Activated CD4-positive, alpha-beta T cell treated with anti-CD3 and anti-CD28 coated beads for 1 hour (primary cell): ENCODE measurements at places on chromosomes 5 and 9.

DNA sequence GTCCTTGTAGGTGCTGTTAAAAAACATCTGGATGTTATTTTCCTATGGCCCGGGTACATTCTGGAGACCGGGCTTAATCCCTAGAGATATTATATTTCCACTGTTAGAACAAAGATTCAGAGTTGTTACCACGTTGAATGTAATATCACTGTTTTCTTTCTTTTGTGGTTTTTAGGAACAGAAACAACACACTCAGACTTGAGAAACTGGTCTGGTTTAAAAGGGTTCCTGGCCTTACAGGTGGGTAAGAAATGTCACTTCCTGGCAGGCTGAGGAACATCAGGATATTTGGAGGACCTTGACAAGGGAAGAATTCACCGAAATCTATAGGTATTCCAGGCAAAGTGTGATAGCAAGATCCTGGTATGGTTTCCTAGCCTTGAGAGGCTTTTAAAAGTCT, 10.3 kb upstream of the ANXA2R start:
- DNase-seq: no peak

DNA sequence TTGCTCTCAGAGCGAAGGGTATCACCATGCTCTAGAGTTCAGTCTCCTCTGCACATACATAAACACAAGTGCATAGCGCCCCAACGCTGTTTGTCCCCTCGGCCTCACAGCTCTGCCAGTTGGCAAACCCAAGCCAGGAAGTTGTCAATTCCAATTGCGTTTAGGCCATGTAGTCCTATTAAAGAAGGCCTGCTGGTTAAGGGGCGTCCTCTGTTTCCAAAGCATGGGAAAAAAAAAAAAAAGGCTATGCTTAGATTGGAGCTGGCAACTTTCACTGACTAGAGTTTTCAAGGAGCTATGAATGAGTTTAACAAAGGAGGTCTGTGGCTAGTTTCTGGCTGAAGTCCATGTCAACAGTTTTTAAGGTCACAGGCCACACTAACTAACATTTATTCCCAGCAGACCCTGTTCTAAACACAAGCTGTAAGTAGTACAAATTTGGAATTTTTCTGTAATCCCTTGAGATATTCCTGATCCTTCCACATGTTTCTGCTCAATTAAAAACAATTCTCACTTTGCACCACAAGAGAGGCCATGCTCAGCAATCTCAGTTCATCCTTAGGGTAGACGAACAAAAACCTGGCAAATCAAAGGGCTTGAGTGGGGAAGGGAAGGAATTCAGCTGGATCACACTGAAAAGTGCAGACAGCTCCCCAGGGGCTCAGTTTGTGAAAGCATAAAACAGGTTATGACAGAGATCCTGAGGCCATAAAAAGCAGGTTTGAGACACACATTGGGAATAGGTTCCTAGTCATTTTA, 187.7 kb downstream of the DENND1A start:
- no peak for DNase-seq

DNA sequence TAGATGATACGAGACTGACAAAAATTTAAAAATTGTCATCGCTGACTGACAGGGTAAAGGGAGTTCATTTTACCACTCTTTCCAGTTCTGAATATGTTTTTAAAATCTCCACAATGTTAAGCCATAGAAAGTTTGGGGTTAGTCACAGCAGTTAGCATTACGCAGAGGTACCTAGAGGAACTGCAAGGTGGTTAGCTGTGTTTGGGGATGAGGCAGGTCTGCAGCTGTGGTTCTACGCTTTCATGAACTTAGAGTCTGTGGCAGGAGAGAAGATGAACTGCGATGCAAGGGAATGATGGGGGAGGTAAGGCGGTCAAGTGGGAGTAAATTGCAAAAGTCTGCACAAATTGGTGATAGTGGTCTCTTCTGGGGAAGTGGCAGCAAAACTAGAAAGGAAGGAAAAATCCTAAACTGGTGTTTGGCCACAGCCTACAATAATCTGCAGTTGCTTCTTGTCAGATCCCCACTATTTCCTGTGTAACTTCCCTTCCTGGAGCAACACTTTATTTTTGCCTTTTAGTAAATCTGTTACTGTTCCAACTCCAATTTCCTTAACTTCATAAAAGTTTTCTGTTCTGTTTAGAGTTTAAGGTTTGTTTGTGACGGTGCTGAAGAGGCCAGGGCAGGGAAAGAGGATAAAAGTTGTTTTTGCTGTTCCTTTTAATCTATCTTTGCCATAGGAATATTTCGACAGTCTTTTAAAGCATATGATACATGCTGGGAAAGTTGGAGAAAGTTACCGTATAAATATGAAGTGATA, 38.6 kb upstream of the SNX2 start:
- DNase-seq: no peak

- DNase-seq: no peak
Measured at GRCh38 chr5:154385236-154385512, 60.6 kb upstream of the SAP30L start.

DNA sequence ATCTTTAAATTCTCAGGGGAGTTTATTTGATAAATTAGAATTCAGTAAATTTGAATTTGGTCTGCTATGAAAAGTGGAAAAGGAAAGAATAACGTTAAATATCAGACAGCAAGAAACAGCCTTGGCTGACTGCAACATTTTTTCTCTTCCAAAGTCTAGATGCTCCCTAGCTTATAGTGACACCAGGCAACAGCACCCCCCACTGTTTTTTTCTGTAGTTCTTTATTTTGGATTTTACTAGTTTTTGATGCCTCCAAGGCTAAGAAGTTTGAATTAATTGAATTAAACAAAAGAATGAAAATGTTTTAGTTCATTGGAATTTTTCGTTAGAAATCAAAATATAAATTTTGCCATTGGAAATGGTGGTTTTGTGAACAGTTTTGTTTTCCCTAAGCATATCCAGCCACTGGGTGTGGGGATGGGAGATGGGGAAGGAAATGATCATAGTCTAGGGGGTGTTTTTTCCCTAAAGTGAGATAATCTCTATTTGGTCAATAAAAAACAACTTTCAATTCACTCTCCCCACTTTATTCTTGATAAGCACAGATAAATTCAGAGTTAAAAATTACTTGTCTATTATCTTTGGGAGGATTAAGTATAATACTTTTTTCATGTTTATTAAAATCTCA, 199.3 kb upstream of the CD180 start:
- DNase-seq: no peak

GRCh38 chr5:162703914-162704313, 636.3 kb downstream of the GABRG2 start:
- DNase-seq: no peak

DNA sequence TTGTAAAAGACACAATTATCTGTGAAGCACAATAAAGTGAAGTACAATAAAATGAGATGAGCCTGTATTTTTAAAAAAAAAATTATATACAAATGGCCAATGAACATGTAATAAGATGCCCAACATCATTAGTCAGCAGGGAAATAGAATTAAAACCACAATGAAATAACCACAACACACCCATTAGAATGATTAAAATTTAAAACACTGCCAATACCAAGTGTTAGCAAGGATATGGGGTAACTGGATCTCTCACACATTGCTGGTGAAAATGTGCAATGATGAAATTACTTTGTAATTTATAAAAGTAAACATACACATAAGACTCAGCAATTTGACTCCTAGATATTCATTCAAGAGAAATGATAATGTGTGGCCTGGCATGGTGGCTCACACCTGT, 62.8 kb downstream of the SHOC1 start:
- DNase-seq: no peak

GRCh38 chr9:137269231-137269772, 8.2 kb upstream of the TOR4A start:
- no peak for DNase-seq

DNA sequence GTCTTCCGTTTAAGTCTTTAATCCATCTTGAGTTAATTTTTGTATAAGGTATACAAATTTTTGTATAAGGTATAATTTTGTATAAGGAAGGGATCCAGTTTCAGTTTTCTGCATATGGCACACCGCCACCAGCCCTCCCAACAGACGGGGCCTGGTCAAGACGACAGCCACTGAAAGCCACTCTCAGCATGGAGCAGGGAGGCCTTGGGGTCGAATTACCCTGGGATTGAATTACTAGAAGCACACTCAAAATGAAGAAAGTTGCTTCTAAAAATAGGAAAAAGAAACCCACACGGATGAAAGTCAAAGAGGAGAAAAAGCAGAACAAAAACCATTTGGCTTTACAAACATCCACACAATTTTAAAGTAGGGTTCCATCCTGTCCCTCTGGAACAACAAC, 586.2 kb upstream of the ADAMTS16 start:
- no peak for DNase-seq

GRCh38 chr9:83484990-83485389, 53.2 kb downstream of the FRMD3 start:
- no peak for DNase-seq

DNA sequence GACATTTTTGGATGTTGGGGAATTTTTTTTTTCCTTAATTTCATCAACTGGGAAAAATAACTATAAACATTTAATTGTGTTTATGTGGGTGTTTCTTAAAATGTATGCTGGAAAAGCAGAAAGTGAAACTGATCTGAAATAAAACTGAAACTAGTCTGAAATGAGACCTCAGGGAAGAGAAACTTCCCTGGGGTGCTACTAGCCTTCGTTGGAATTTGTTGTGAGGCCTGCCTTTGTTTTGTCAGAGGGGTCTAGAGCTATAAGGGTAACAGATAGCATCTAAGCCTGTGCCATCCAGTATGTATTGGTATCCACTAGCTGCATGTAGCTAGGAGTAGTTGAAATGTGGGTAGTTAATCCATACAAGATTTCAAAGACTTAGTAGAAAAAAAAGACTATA, 10.4 kb downstream of the ZNF618 start:
- DNase-seq: no peak

DNA sequence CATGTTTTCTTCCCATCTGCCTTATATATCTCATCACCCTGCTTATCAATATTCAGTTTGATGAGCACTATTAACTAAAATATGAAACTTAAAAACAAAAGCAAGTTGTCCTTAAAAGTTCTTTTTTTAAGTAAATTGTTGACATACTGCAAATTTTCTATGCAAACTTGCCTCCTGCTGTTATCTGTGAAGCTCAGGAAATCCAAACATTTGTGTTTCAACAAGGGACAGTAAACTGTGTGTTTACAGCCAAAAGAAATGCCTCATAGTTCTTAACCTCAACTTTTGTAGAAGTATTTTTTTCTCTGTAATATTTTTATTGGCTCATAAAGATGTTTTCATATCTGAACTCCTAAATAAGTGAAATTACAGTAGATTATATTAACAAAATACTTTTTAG, 7.7 kb upstream of the TTC23L start:
- DNase-seq: no peak

DNA sequence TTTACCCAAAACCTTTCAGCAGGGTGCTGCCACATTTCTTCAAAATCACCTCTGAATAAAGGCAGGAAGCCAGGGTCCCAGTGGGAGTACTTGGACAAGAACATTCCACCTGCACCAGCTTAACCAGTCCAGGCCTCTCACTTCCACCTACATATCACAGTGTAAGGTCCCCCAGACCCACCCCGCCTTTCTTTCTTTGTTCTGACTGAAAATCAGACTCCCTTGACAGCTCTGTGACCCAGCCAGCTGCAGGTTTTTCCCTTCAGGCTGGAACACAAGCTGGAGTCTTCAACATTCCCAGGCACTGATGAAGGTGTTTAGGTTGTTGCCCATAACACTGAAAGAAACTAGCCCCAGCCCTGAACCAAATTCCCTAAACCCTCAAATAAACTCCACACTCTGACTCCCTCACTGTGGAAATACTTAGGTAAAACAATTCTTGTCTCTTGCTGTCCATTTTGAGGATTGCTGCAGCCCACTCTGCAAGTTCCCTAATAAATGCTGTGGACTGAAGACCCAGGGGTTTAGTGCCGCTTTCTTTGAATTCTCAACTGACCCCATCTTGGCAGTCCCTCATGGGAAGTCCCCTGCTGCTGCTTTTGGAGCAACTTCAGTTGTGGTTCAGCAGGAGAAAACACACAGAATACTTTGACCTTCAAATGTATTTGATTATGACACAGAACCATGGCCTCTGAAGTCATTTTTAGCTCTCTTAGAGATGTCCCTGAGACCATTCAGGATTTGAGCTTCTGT, 24.8 kb downstream of the P4HA2 start:
- DNase-seq: no peak

- no peak for DNase-seq
Measured at GRCh38 chr5:75985077-75985476, 98.1 kb upstream of the SV2C start.

GRCh38 chr5:130333089-130333488, 428.8 kb downstream of the CHSY3 start:
- DNase-seq: no peak

DNA sequence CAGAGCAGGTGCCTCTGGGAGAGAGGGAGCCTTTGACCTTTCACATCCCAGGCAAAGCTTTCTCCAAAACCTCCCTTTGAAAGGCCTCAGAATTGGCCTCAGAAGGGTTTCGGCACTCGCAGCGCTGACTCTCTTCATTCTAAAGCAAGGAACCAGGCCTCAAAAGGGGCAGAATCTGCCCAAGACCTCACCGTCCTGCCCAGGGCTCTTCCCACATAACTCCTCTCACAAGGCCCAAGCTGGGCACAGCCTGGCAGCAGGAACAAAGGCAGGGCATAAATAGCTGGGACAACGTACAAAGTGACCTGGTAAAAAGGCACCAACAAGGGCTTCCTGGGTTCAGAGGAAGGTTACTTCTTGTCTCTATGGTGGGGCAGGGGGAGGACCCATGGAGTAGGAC, 166.3 kb upstream of the FSTL4 start:
- no peak for DNase-seq
